ENCODE measurements at places on chromosomes 5 and 9.

DNA sequence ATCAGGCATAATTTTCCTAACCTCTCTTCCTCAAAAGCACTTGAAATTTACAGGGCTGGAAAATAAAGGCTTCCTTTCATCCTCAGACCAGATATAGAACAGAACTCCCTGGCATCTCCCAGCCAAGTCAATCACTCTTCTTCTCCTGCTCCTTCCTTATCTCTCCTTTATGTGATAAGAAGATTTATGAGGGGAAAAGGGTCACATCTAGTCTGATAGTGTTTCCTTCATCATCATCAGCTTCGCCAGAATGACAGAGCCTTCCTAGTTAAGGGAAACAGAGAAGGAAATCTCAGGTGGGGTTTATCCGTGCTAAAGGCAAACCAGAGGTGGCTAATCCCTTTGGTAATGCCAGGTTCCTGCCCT, 36.2 kb downstream of the LIX1 start:
- DNase-seq: no peak

- DNase-seq: no peak
Observed at GRCh38 chr5:160699301-160699700, 152.7 kb downstream of the ATP10B start.

- no peak for DNase-seq
Observed at GRCh38 chr9:68627594-68627993, 77.4 kb upstream of the PIP5K1B start.

DNA sequence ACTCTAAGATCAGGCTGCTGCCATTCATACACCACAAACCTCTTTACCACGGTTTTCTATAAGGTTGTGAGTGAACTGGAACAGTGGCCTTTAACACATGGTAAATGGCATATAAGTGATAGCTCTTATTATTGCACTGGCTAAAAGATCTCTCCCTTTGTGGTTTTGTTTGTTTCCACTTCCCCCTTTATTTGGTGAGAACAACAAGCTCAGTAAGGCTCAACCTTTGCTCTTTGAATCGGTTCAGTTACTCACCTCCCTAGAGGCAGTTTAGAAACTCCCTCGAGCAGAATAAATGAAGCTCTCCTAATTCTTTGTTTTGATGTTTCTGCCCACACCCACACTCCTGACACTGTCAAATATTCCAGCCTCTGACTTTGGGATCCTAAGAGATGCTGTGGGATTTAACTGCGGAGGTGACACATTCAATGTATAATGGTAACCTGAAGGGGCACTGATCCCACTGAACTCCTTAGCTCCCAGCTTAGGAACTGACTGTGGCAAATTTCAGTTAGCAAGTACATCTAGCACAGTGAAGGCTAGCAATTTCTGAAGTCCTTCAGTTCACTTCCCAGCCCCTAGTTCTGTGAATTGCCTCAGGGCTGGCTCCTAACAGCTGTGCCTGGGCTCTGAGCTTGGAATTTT, 22.5 kb upstream of the RAD23B start:
- no peak for DNase-seq

DNA sequence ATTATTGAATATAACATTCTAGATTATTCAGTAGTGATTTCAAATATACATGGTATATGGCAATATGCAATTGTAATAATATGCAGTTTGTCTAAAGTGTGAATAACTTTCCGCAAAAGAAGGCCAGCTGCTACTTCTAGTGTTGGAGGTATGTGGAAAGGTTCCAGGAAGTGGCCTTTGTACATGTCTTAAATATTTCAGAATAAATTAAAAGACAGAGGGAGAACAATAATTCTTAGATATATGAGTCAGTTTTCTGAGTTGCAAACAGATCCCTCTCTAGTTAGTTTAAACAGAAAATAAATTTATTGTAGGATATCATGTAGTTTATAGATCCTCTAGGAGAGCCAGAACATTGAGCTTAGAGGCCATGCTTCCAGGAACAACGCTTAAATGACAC, 210.8 kb upstream of the ELL2 start:
- peak; percentile 91 for DNase-seq

DNA sequence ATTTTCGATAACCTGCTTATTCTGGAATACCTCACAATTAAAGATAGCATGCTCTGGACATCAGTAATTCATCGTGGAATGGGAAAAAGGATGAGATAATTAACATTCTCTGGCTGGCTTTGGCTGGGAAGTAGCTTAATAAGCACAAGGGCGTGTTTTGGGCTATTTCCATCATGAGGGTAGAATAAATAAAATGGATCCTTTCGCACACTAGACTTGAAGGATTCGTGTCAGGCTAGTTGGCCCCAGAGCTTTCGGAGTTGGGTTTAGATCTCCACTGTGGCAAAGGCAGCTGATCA, 151.2 kb upstream of the ADRA1B start:
- no peak for DNase-seq

- DNase-seq: no peak
Observed at GRCh38 chr5:3365501-3366215, 230.0 kb upstream of the IRX1 start.

DNA sequence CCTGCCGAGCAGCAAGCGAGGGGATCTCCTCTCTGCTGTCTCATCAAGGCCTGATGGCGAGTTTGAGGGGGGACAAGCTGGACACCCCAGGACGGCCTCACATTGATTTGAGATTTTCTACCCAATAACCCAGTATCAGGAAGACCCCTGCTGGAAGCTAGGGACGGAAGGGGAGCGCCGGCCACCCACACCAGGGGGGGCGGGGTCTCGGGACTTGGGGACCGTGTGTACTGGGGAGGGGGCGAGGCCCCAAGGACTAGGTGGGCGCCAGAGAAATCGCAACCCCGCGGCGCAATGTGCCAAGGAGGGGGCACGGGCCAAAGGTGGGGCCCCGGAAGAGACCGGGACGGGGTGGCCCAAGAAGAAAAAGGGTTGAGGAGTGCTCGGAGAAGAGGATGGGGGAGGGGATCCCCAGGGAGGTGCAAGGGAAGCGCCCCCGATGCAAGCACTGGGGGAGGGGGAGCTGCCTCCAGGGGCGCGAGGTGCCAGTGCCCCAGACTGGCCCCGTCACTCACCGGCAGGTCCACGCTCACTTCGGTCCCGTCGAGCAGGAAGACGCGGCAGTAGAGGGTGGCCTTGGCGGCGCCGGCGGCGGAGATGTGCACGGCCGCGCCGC, 1.1 kb downstream of the EPB41L4B start:
- DNase-seq: no peak

DNA sequence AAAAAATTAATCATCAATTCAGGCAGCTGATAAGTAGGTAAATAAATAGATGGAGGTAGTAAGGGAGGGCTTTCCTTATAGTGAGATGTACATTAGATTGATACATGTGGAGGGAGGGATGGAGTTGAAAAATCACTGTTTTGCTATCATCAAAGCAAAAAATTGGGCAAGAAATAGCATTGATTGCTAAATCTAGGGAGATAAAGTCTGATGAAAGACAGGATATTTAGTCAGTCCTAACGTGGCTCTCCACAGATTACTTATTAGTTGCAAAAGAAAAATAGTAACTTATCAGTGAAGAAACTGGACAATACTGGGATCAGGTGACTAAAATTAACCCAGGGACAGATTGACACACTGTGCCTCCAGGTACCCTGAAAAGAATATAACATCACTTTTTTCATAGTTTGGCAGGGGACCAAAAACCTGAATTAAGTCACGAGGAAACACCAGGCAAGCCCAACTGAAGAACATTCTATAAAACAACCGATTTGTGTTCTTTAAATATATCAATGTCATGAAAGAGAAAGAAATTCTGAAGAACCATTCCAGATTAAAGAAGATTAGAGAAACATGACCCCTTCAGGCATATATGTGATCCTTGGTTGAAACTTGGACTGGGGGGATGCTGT, 27.1 kb upstream of the GOLPH3 start:
- DNase-seq: no peak

DNA sequence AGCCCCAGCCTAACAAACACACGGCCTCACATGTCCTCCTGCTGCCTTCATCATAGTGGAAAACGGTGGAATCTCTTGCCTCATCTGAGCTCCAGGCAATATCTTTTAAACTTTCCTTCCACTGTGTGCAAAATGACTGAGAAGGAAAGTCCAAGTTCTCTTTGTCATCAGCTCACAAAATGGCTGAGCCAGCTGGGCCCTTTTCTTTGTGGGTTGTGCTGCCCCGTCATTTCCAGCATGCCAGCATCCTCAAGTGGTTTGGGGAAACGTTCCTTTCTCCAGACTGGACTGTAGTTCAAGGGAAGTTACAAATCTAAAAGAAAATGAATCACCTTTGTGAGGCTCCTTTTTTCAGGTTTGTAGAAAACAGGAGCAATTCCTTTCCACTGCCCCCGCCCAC, 171.1 kb upstream of the FSTL4 start:
- DNase-seq: no peak

Data from fibroblast of skin of left biceps (primary cell).